ENCODE measurements at places on chromosomes 3 and 15.

DNA sequence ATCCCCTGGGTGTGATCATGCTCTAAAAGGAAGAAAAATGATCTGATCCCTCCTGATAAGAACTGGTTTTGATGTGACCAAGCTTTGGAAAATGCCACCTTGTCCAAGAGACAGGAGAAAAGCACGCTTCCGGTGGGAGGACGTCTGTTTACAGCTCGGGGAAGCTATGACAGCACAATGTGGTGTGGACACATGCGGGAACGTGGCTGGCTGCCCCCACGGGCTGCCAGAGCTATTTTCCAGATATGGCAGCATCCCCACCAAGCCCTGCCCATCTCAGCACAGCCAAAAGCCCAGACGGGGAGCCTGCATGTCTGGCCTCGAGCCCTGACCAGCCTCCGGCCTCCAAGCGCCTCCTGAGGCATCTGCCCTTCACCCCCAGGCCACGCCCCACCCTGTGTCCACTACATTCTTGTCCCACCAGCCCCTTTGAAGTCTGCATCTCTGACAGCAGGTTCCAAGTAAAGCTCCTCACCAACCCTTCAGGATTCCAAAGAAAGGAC lies 63.2 kb upstream of the HRH1 start:
- no peak for DNase-seq

GRCh38 chr15:51558411-51558810 lies 64.2 kb downstream of the DMXL2 start:
- no peak for DNase-seq

DNA sequence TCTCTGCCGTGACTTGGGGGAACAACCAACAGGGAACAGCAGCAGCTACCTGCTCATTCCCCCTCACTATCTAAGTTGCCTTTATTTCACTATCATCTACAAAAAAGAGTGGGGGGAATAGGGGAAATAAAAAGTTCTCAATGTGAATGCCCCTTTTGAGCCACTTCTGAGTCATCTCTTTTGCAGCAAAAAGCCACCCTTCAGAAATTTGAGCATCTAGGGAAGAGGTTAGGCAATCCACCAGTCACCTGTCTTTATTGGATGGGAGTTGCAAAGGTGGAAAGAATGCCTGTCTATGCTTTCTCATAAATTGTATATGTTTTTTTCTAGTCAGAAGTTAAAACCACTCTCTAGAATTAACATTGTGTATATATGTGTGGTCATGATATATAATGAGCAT lies 41.1 kb downstream of the GPD1L start:
- no peak for DNase-seq

GRCh38 chr15:42108806-42109205 lies 14.4 kb upstream of the PLA2G4D start:
- DNase-seq: no peak

- no peak for DNase-seq
Measured at GRCh38 chr15:31831596-31831995, 198.7 kb upstream of the CHRNA7 start.

DNA sequence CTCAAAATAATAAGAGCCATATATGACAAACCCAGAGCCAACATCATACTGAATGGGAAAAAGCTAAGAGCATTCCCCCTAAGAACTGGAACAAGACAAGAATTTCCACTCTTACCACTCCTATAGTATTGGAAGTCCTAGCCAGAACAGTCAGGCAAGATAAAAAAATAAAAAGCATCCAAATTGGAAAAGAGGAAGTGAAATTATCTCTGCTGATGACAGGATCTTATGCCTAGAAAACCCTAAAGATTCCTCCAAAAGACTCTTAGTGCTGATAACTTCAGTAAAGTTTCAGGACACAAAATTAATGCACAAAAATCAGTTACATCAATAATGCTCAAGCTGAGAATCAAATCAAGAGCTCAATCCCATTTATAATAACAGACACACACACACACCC lies 45.9 kb upstream of the SLC2A2 start:
- no peak for DNase-seq

- DNase-seq: no peak
Measured at GRCh38 chr15:85518979-85519761, 138.8 kb downstream of the AKAP13 start.

GRCh38 chr3:132404276-132404675 lies 13.0 kb upstream of the DNAJC13 start:
- no peak for DNase-seq

DNA sequence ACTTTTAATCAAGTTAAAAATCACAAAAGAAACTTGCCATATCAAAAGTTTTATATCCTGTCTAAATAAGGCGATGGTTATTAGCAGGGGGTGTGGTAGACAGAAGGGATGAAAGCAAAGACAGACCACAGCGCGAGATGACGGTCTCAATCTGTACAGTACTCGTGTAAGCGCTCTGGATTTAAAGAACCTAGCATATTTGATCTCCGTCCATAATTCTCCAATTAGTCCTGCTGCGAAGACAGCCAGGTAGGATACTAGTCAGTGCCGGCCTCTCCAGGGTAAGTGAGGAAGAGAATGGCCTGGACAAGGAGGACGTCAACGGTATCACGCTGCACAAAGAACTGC lies 701 bp downstream of the SGO1 start:
- peak; percentile 9 for DNase-seq
